Aortic smooth muscle cell (primary cell): ENCODE measurements at places on chromosomes 16 and 17. TPM values are rescaled to one million over a fixed set of nuclear protein-coding genes. Genes with fewer than 3 reads are reported as not detected.

Gene TBC1D3C
- not detected in 2 replicates for total RNA-seq

Gene DLX3
- 0.26 and 0.56 TPM in 2 replicates for total RNA-seq

Gene LSM12
- total RNA-seq, result 22.7 and 25.5 TPM in 2 replicates

Gene CKLF
- 32.6 and 49.4 TPM in 2 replicates for total RNA-seq

Gene METTL2A
- total RNA-seq, result 22.5 and 25.0 TPM in 2 replicates

Gene SPEM3
- total RNA-seq, result not detected in 2 replicates

Gene PRR35
- not detected in 2 replicates for total RNA-seq

Gene PRSS53
- 1.3 and 1.5 TPM in 2 replicates for total RNA-seq

Gene ZNF652
- 8.3 and 10.3 TPM in 2 replicates for total RNA-seq

Gene SLC43A2
- total RNA-seq, result 9.0 and 14.5 TPM in 2 replicates

Gene ACSM2A
- not detected in 2 replicates for total RNA-seq

Gene NEUROD2
- total RNA-seq, result not detected in 2 replicates

Gene MTHFSD
- total RNA-seq, result 13.2 and 16.0 TPM in 2 replicates

Gene ZG16
- not detected in 2 replicates for total RNA-seq

Gene FOXJ1
- total RNA-seq, result not detected in 2 replicates

Gene CCDC78
- total RNA-seq, result 0.79 and 1.1 TPM in 2 replicates

Gene MYL11
- 0.12 TPM in 1 of 2 replicates, not detected in the other for total RNA-seq

Gene MMP2
- total RNA-seq, result 389 and 576 TPM in 2 replicates

Gene NPB
- total RNA-seq, result 0.37 and 0.40 TPM in 2 replicates

Gene CLEC18A
- total RNA-seq, result 0.66 and 0.93 TPM in 2 replicates

Gene ATP6V0D1
- 103 and 115 TPM in 2 replicates for total RNA-seq

Gene CD300H
- total RNA-seq, result not detected in 2 replicates

Gene ODF4
- total RNA-seq, result not detected in 2 replicates

Gene USP43
- 0.06 TPM in 1 of 2 replicates, not detected in the other for total RNA-seq

Gene BRIP1
- 5.4 and 7.0 TPM in 2 replicates for total RNA-seq

Gene TBC1D3E
- total RNA-seq, result not detected in 2 replicates

Gene SDK2
- total RNA-seq, result under 0.01 TPM in 2 replicates

Gene PMFBP1
- total RNA-seq, result under 0.01 and 0.06 TPM in 2 replicates

Gene PRAC2
- total RNA-seq, result not detected in 2 replicates

Gene KRT24
- total RNA-seq, result not detected in 2 replicates

Gene CORO6
- 2.9 and 7.0 TPM in 2 replicates for total RNA-seq

Gene FLOT2
- total RNA-seq, result 39.9 and 43.3 TPM in 2 replicates
